Endothelial cell (in vitro differentiated cells): ENCODE measurements at places on chromosomes 2 and 18. TPM values are rescaled to one million over a fixed set of nuclear protein-coding genes. Genes with fewer than 3 reads are reported as not detected.

CFC1 gene
- total RNA-seq: 1.2 TPM

FAM117B gene
- total RNA-seq: 13.0 TPM

LRRTM4 gene
- total RNA-seq: 1.8 TPM

LONRF2 gene
- total RNA-seq: not detected

SNX17 gene
- total RNA-seq: 90.5 TPM

XDH gene
- total RNA-seq: 1.0 TPM

LMAN1 gene
- 38.5 TPM for total RNA-seq

SH3RF3 gene
- total RNA-seq: 12.8 TPM

SLC23A3 gene
- total RNA-seq: 1.7 TPM

CFAP65 gene
- total RNA-seq: 0.59 TPM

MYL1 gene
- not detected for total RNA-seq

EIF4E2 gene
- 94.8 TPM for total RNA-seq

PRSS56 gene
- total RNA-seq: not detected

ACOXL gene
- total RNA-seq: 0.44 TPM

C2orf78 gene
- not detected for total RNA-seq

LTBP1 gene
- 327 TPM for total RNA-seq

EEF1B2 gene
- total RNA-seq: 668 TPM

EMX1 gene
- total RNA-seq: 3.7 TPM

WDR33 gene
- total RNA-seq: 52.1 TPM

SGO2 gene
- 10.5 TPM for total RNA-seq

TET3 gene
- total RNA-seq: 23.0 TPM

TCF7L1 gene
- total RNA-seq: 83.8 TPM

ANKRD29 gene
- total RNA-seq: not detected

FSHR gene
- not detected for total RNA-seq

FAM110C gene
- 0.08 TPM for total RNA-seq

MARCO gene
- not detected for total RNA-seq
